ENCODE measurements at places on chromosomes 2 and 18.
A peak's percentile ranks its signal among the peaks of the same experiment; 100 is the strongest.

GRCh38 chr18:59909289-59910036 is 9.7 kb downstream of the PMAIP1 start:
- no peak for DNase-seq

DNA sequence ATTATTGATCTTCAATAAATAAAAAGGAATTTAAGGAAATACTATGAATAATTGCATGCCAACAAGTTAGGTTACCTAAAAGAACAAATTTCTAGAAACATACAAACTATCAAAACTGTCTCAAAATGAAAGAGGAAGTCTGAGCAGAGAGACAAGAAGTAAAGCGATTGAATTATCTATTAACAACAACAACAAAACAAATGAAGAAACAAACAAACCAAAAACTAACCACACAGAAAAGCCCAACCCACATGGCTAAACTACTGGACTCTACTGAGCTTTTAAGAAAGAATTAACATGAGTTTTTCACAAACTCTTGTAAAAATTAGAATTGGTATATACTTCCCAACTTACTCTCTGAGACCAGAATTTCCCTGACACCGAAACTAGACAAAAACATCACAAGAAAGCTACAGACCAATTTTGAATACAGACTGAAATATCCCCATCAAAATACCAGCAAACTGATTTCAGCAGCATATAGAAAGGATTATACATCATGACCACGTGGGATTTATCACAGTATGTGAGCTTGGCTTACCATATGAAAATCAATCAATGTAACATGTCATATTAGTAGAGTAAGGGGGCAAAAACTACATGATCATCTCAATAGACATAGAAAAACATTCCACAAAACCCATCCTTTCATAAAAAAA is 16.6 kb upstream of the GALNT1 start:
- no peak for DNase-seq

- DNase-seq, result no peak
Measured at GRCh38 chr2:27162151-27163121, 13.6 kb downstream of the TCF23 start.

DNA sequence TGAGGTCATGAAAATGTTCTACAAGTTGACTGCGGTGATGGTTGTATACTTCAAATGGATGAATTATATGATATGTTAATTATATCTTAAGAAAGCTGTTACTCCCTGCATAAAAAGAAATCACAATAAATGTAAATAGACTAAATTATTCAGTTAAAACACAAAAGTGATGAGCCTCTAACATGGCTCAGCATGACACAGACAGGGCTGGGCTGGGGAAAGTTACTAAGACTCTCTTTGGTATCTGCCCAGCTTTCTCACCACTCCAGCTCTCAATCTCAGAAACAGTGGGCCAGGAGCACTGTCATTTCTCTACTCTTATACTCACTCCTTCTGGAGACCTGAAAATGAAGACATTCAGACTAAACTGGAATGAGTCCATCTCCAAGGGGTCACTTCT is 3.5 kb downstream of the CYP27C1 start:
- no peak for DNase-seq

DNA sequence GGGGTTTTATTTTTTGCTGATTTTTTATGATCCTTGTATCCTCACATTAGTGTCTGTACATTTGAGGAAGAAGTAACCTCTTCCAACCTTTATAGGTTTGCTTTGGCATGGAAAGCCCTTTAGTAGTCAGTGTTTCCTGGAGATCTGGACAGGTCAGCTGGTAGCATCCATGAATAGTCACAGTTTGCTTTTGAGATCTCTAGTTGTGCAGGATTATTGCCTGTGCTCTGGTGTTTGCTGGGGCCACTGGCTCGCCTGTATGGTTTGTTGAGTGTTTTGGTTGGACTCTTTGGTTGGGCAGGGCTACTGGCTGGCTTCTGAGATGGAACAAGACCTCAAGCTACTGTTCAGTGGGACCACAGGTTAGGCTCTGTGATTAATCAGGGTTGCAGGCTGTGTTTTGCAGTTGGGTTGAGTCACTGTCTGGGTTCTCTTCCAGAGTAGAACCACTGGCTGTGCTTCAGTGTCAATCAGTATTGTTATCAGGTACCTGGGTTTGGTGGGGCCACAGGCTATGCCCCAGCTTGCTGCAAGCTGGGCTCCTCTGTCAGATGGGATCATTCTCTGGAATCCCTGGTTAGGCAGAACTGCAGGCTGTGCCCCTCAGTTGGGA is 20.0 kb downstream of the SP140L start:
- no peak for DNase-seq

- DNase-seq, result no peak
Measured at GRCh38 chr2:48600204-48600813, 17.3 kb upstream of the GTF2A1L start.

DNA sequence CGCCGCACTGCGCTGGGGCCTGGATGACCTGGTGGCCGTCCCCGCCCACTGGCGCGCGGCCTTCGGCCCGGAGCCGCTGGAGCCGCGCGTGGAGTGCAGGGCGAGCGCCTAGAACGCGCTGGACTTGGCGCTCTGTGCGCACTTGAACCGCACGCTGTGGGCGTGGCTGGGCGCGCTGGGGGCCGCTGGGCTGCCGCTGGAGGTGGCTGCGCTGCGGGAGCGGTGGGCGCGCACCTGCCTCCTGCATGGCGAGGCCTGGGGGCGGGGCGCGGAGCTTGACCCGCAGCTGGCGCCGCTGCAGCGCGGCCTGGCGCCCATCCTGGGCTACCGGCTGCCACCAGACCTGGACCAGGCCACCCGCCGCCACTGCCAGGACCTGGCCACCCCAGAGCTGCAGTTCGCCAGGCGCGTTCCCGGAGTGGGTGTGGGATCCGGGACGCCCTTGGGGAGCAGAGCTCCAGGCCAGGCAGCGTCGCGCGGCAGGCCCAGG is 9.9 kb downstream of the AQP12B start:
- DNase-seq, result no peak

DNA sequence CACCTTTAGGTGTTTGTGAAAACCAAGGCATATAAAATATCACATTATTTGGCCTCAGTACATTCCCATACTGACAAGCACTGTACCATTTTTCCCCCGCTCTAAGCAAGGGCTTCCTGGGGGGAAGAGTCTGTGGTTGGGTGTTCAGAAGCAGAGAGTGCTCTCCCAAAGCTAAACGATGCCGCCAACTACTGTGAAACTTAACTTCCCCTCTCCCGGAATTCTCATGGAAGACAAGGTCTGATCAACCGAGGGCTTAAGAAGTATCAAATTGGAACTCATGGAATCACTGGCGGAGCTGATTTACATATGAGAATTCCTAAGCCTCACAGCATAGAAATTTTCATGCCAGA is 433 bp upstream of the MFF start:
- DNase-seq, result no peak

- DNase-seq, result no peak
Measured at GRCh38 chr2:96927405-96928171, 57.7 kb upstream of the SEMA4C start.

- no peak for DNase-seq
Measured at GRCh38 chr2:229408356-229408755, 137.3 kb upstream of the PID1 start.

DNA sequence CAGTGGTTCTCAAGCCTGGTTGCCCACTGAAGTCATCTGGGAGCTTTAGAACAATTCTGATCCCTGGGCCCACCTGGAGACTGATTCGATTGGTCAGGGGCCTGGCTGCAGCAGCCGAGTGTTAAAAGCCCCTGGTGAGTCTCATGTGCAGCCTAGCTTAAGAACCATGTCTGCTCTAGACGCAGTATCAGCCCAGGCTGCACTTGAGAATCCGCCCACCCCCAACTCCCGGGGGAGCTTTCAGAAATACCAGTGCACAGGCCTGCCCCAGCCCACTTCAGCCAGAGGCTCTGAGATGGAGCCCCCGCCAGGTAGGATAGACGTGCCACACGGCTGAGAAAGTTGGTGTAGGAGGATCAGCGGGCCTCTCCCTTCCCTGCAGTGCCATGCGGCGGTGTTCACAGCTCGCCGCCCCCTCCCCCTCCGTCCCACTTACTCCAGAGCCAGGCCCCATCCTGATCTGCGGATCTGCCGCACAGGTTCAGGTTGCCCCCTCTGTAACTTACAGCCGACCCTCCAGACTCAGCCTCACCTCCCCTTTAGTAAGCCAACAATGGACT is 209.0 kb upstream of the RAB12 start:
- DNase-seq, result no peak

DNA sequence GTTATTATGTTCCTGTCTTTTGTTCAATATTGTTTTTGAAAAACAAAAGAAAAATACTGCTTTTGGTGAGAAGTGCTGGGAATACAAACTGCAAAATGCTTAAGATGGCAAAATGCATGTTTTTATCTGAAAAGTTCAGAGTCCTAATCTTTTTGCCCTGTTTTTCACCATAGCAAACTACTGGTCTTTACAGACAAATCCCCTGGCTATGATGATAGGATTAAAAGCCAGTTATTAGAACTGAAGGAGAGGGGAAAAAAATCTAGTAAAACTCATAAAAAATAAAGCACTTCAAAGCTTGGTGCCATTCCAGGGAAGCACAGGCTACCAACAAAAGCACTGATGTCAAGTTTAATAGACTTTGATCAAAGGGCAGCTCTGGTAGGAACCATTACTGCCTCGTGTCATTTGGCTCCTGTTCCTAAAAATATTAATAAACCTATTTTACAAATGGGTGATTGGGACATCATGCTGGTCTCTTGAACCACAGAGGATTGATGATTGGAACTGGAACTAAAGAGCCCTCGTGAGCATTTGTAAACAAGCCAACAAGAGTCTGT is 194.7 kb downstream of the RAB3GAP1 start:
- DNase-seq, result no peak

DNA sequence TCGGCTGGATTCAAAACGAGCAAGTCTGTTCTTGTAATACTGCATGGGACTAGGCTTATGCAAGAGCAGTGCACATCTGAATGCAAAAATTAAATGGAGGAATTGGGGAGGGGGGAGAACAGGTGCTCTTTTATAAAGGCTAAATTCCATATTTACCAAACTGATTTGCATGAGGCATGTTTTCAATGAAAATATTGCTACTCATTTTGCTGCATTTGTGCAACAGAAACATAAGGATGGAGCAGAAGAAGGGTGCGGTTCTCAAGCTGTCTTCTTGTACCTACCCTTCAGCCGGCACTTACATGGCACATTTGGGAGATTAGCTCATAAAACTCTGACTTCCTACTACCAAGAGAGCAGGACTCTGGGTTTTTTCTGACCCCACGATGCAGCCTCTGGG is 256.4 kb downstream of the CDCA7 start:
- DNase-seq, result no peak

- no peak for DNase-seq
Measured at GRCh38 chr2:43408407-43409160, 182.2 kb upstream of the ZFP36L2 start.

GRCh38 chr2:241136191-241136590 is 13.1 kb downstream of the PASK start:
- no peak for DNase-seq

- DNase-seq, result no peak
Measured at GRCh38 chr18:78390348-78390951, 589.2 kb upstream of the SALL3 start.

- no peak for DNase-seq
Measured at GRCh38 chr2:134408386-134408785, 154.5 kb downstream of the MGAT5 start.

- DNase-seq, result no peak
Measured at GRCh38 chr2:195482010-195482409, 175.0 kb upstream of the SLC39A10 start.

GRCh38 chr2:128385365-128385764 is 66.7 kb upstream of the HS6ST1 start:
- no peak for DNase-seq

GRCh38 chr2:207528980-207529329 is 807 bp upstream of the CREB1 start:
- peak; percentile 48 for DNase-seq

DNA sequence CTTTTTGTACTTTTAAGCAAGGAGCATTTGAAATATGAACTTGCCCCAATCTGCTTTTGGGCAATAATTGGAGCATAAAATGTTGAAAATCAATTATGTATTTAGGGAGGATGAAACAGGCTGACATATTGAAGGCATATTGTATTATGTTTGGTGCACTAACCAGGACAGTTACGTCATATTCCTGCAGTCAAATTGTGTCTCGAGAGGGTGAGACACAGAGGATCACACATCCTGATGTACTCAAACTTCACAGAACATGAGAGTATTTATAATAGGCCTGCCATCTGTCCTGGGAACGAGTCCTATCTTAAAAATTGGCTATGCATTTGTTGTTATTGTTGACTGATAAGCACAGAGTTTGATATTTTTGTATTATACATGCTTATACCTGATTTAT is 44.7 kb downstream of the TANC1 start:
- DNase-seq, result no peak

All from activated T-cell treated with anti-CD3 and anti-CD28 coated beads for 48 hours (primary cell).